ENCODE measurements at places on chromosomes 7 and 10.
A peak's percentile ranks its signal among the peaks of the same experiment; 100 is the strongest.

DNA sequence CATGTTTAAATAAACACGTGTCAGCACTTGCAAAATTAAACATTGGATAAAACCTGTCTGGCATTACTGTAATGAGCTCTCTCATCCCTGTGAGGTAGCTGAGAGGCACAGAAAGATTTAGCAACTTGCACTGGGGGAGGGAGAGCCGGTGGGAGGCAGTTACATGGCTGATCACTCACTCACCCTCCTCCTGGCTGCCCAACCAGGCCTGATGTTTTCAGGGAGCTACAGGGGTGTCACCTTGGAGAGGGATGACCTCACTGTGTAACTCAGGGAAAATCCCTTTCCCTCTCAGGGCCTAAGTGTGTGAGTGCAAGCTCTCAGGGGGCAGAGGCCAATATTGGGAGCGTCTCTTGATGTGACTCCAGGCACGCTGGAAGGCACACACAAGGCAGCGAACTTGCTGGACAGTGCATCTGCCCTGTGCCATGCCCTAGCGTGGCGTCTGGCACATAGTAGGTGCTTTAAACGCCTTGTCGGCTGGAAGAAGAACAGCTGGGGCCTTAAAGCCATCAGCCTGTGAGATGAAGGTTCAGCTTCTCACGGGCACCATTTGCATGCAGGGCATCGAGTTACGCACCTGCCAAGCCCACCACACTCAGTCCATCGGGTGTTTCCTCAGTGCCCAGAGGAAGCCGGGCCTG is 51.1 kb downstream of the ELFN1 start:
- ATAC-seq, result no peak

- peak; percentile 85 for ATAC-seq
These were observed 79.0 kb upstream of the TMEM168 start for GRCh38 chr7:112869111-112869774.

DNA sequence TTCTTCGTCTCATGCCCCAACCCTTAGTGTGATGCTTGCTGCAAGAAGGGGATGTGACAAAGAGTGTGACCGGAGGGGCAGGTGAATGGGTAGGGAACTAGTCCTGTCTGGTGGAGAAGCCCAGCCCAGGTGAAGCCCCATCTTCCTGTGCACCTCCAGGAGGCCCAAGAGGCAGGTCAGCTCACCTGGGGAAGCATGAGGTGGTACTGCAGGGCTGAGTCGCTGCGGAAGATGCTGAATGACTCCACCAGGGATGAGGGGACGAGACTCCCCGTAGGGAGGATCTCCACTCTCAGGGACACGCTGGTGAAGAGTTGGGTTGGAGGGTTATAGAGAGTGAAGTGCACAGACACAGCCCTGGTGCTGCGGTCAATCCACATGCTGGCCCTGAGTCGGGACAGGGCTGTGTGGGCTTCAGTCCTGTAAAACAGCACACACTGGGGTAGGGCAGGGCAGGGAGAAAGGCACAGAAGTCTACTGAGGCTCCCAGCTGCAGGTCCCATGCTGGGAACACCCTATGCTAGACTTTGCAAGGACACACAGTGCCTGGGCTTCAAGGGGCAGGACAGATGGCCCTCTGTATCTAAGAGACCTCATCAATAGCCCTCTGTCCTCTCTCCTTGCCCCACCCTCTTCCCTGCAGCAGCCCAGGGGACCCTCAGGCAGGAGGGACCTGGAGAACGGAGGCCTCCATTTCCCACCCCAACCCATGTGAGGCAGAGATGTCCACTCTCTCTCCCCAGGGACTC is 136.5 kb downstream of the PKD1L1 start:
- ATAC-seq, result no peak

GRCh38 chr10:102644066-102644645 is at the start of gene TRIM8:
Gene TRIM8, plus strand, starts transcription at chr10:102644479. Its CDS starts 139 bp downstream, at chr10:102644618.
- no peak for ATAC-seq

- ATAC-seq, result no peak
These were observed 35.8 kb downstream of the ELFN1 start for GRCh38 chr7:1705856-1706255.

DNA sequence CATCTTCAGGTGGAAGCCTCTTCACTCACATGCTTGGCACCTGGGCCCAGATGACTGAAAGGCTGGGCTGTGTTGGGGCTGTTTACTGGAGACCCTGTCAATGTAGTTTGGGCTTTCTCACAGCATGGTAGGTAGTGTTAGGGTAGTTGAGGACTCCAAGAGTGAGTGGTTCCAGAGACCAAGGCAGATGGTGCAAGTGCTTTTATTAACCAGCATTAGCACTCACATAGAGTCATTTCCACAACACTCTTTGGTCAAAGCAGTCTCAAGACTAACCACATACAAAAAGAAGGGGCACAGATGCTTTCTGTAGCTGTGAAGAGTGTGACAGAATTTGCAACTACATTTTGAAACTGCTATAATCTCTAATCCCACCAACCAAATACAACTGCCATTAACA is 135.0 kb downstream of the RTKN2 start:
- no peak for ATAC-seq

DNA sequence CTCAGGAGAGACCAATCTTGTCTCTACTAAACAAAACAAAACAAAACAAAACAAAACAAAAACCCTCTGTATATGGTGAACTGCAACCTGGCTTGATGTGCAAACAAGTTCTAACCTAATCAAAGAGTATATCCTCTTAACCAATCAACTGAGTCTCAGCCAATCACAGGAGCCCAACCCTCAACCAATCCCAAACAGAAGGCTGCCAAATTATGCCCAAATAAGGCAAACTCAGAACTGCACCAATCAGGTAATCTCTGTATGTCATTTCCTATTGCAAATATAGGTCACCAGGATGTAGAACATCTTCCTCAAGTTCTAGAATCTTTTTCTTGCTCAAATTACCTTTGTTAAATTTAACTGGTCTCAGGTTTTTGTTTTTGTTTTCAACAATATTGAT is 5.2 kb downstream of the FAM133B start:
- no peak for ATAC-seq

DNA sequence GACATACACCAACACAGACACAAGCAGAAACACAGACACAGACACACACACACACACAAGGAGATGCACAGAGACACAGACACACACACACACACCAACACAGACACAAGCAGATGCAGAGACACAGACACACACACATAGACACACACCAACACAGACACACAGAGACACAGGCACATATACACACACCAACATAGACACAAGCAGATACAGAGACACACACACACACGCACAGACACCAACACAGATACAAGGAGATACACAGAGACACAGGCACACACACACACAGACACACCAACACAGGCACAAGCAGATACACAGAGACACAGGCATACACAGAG is 347.2 kb upstream of the KLF6 start:
- ATAC-seq, result peak; percentile 20

DNA sequence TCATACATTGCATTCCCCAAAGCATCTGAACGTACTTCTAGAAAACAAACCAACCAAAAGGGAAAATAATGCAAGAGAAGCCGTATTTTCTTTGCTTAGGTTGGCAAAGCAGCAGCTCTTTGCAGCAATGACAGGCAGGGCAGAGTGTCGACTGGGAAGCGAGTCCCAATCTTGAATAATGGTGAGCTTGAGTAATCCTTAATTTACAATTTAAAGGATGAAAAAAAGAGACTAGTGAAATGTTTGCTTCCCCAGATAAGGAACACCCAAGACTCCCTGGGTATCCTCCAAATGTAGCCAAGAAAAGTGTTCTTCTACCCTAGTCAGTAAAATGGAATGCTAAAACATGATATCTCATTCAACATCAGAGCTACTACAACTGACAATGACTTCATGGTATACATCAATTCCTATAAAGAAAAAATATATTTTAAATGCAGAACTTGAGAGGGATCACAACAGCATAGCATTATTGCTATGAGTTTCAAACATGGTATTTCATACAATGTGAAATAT is 32.0 kb downstream of the GPAM start:
- no peak for ATAC-seq

DNA sequence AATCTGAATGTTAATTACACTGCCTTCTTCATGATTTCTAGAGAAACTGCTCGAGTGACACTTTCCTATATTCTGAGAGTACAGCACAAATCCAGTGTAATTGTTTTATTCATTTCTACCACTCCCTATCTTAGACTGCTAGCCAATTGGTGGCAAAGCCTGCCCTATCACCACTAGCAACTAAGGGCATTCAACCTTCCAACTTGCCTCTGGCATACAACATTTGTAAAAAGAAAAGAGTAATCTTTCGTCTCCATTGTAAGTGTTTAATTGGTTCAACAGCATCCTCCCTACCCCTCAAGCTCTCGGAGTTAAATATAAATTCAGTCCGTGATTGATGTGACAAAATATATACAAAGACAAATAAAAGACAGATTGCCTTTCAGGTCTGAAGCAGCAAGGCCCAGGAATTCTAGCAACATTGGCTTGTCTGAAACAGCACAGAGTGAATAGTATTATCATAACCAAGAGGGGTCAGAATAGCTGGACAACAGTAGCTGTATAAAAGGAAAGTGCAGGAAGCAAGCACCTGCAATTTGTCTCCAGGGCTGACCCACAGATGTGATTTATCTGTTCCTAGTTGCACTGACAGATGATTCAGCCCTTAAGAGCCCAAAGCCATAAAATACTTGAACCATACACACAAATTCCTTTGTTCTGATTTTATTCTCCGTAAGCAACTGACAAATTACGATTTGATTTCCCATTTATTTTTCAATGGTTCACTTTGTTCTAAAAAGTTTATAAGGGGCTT is 47.6 kb upstream of the ANKRD1 start:
- peak; percentile 94 for ATAC-seq

DNA sequence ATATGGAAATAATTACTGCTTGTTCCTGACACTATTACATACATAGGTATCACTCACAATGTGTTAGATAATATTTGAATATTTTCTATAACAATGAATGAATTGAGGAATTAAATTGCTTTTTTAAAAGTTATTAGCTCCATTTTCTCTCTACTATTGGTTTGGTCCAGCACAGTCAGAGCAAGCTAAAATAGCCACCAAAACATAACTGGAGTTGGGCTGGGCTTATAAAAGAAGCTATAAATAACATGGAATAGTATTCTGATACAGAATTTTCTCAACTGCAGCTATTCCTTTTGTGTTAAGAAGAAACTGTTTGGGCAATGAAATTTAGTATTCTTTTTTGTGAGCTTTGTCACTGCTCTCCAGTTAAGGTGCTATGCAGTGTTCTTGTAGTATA is 142.6 kb upstream of the LRRN3 start:
- no peak for ATAC-seq

GRCh38 chr10:24824124-24824523 is 100.4 kb upstream of the ARHGAP21 start:
- ATAC-seq, result no peak

- no peak for ATAC-seq
These were observed 30.5 kb upstream of the PWWP2B start for GRCh38 chr10:132366499-132366898.

- peak; percentile 58 for ATAC-seq
These were observed 6.5 kb upstream of the NANOS1 start for GRCh38 chr10:119022846-119023552.

- ATAC-seq, result no peak
These were observed 30.0 kb downstream of the PRLHR start for GRCh38 chr10:118565301-118566075.

- no peak for ATAC-seq
These were observed 261.4 kb downstream of the BAMBI start for GRCh38 chr10:28938745-28939144.

- ATAC-seq, result peak; percentile 86
These were observed 40.6 kb downstream of the PYROXD2 start for GRCh38 chr10:98374217-98374985.

DNA sequence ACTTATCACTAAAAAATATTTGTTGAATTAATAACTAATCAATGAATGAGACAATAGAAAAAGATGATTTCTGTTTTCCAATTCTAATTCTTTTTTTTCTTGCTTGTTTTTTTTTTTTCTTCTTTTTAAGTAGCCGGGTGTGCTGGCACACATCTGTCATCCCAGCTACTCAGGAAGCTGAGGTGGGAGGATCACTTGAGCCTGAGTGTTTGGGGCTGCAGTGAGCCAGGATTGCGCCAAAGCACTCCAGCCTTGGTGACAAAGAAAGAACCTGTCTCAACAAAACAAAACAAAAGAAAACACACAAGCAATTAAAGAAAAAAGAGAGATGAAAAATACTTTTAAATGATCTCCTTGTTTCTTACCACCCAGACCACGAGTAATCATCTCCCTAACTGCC is 1109.3 kb downstream of the REEP3 start:
- ATAC-seq, result no peak

GRCh38 chr7:128108129-128108528 is 76.9 kb upstream of the LRRC4 start:
- ATAC-seq, result no peak

DNA sequence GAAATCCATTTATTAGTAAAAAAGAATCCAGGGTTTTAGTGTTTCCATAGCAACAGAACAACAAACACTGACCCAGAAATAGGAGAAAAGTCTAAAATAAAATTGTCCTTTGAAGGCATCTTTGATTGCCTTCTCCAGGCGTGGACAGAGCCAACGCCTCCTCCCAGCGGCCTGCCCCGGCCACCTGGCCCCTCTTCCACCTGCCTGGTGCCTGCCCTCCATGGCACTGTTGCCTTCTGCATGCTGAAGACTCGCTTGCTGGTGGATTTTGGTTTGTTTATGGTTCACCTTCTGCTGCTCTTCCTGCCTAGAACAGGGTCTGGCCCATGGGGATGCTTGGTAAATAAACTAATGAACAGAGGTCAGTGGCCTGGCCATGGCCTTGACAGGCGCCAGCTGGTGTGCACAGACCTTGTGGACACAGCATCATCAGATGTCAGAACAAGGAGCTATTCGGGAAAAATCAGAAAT is 107.4 kb downstream of the DYNC2I1 start:
- ATAC-seq, result no peak
